ENCODE measurements at places on chromosomes 16 and 17.

DNA sequence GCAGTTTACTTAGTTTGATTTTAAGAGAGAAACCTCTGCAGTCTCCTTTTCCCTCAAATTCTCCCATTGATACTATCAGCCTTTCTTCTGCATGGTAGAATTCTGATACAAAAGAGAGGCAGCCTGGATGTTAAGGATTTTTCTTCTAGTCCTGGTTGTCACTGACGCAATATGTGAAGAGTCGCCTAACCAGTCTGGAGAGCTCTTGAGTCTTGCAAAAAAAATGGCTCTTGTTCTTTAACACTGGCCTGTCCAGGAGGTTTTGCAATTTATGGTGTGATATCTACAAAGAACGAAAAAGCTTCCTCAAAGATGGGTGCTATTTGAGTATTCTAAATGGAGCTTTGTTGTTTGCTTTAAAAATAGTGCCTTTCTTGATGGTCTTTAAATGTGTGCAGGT, 28.9 kb downstream of the COX10 start:
- DNase-seq: no peak

DNA sequence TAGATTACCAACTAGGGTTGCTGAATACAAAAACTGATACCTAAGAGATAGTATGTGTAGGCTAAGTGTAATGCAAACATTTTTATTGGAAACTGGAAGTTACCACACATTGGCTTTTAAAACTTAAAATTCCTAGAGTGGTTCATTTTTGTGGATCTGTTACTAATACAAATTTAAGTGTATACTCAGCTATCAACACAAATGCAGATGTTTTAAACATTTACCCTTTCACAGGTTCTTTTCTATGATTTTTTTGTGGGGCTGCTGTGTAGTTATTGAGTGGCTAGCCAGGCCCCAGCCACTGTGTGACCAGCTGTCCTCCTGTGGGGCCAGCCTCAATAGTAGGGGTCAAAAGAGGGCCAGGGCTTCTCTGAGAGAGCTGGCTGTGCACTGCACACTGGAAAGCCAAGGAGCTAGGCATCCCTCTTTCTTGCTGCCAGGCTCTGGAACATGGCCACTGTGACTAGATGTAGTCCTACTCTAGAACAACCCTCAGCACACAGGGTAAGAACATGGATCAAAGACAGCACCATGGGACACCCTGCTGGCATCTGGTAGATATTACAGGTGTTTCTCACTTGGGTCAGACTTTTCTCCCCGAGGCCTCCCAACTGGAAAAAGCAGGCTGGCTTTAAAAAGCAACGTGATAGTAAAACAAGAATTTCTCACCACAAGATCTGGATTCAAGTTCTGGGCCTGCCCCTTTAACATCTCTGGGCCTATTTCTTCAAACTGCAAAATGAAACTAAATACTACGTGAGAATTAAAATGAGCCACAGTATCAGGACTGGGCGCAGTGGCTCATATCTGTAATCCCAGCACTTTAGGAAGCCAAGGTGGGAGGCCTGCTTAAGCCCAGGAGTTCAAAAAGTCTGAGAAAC, 7.3 kb upstream of the VEZF1 start:
- DNase-seq: peak; percentile 83

GRCh38 chr17:42980274-42980765, at the start of gene RUNDC1:
Gene RUNDC1, plus strand, starts transcription at chr17:42980565. Its CDS starts 12 bp downstream, at chr17:42980577.
- DNase-seq: peak; percentile 100

- no peak for DNase-seq
These were observed 80.4 kb upstream of the ERCC4 start for GRCh38 chr16:13839577-13839976.

Measured in D341Med (cell line).